ENCODE measurements at places on chromosomes 2 and 18.

GRCh38 chr18:7358989-7359726 lies 128.3 kb downstream of the LRRC30 start:
- no peak for DNase-seq

GRCh38 chr2:1501991-1502390 lies 88.7 kb downstream of the TPO start:
- no peak for DNase-seq

DNA sequence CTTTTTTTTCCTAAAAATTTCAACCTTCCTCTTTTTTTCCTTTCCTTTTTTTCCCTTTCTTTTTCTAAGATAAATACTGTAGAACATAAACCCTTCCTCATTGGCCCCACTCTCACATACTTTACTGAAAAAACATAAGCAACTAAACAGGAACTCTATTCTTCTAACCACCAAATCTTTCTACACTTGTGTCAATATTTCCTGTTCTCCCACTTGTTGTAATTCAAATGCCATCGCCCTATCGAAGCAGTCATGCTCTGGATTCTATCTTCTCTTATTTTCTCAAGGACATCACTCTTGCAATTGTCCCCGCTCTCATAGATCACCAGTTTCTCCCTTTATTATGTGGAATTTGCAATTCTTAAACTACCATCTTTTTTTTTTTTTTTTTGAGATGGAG lies 20.2 kb upstream of the SSB start:
- DNase-seq: no peak

- DNase-seq: no peak
Observed at GRCh38 chr2:29224693-29225551, 109.7 kb downstream of the CLIP4 start.

GRCh38 chr2:159647667-159648066 lies 31.3 kb upstream of the BAZ2B start:
- no peak for DNase-seq

GRCh38 chr2:143321994-143322393 lies 192.8 kb downstream of the ARHGAP15 start:
- no peak for DNase-seq

DNA sequence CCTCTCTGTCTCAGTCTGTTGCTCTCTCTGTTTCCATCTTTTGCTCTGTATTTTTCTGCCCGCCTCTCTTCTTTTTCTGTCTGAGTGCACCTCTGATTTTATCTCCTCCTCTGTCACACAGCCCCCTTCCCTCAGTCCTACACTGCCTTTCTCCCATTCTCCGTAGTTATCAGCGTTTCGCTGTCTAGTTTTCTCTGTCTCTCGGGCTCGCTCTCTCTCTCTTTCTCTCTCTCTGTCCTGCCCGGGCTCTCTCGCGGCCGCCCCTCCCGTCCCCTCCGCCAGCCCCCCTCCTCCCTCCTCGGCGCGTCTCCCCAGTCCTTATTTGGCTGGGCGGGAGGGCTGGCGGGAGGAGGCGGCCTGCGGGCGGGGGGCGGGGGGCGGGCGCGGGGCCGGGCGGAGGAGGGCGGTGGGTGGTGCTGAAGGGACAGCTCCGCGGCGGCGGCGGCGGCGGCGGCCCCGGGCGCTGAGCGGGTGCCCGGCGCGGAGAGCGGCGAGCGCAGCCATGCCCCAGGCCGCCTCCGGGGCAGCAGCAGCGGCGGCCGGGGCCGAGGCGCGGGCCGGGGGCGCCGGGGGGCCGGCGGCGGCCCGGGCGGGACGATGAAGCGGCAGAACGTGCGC lies at the start of gene KCNK3:
Gene KCNK3, plus strand, starts transcription at position 444 of the 618 bp plus-strand sequence. Its CDS starts 154 bp downstream, at position 598.
- no peak for DNase-seq

- no peak for DNase-seq
Observed at GRCh38 chr18:55047546-55047945, 88.3 kb upstream of the CCDC68 start.

- DNase-seq: peak; percentile 54
Observed at GRCh38 chr2:6866275-6866671, 566 bp upstream of the CMPK2 start.

DNA sequence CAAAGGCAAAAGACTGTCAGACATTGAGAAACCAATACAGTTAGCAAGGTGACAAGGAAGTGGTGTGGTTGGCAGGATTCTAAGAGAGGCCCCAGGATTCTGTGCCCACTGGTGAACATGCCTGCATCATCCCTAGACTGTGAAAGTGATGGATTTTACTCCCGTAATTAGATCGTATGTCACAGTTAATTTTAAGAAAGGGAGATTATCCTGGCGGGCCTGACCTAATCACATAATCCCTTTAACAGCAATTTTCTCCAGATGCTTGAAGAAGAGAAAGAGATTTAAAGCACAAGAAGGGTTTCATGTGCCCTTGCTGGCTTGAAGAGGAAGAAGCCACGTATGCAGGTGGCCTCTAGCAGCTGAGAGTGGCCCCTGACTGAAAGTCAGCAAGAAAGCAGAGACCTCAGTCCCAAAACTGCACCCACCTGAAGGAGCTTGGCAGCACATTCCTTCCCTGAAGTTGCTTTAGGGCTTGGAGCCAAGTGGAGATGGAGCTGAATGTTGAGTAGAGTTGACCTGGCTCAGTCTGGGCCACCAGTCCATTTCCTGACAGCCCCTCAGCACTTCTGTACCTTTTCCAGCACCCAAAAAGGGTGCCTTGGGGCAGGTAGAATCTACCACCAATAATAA lies 49.1 kb downstream of the GTF3C3 start:
- no peak for DNase-seq

GRCh38 chr18:709771-710170 lies 2.7 kb downstream of the ENOSF1 start:
- DNase-seq: no peak

- DNase-seq: no peak
Observed at GRCh38 chr2:102481931-102482330, 8.9 kb downstream of the SLC9A4 start.

DNA sequence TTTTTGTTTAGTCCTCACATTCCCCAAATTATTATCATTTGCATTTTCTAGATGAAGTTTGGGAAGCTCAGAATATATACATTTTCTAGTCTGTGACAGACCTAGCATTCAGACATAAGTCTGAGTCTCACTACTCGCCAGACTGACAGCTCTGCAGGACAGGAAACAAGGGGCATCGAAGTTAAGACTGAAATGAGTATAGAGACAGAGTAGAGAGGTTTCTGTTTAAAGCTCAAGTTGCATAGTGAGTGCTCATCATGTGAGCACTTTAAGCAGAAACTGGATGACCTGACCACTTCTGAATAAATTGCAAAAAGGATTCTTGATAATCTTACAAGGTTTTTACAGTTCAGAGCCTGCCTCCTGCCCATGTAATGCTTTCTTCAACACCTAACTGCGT lies 1.1 kb downstream of the HADHB start:
- no peak for DNase-seq

DNA sequence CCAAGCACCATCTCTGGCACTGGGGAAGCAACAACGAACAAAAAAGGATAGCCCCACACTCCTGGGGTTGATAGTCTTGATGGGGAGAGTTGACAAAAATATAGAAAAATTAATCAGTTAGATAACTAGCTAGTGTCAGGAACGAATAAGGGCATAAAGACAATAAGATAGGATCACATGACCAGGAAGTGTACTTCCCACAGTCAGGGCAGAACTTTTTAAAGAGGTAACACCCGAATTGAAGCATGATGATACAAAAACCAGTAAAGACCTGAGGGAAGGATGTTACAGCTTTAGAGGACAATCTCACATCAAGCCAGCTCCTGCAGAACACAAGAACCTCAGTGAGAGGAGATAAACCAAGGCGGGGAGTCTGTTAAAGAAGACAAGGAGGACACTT lies 295.4 kb upstream of the CRIM1 start:
- DNase-seq: no peak

- no peak for DNase-seq
Observed at GRCh38 chr2:140627136-140627535, 1503.7 kb downstream of the LRP1B start.

All from HT-29 (cell line).